ENCODE measurements at places on chromosomes 5 and 9.

GRCh38 chr5:76615759-76616158, 7.4 kb downstream of the F2RL2 start:
- no peaks in the 10 kb centered on the region for H3K27me3 ChIP-seq
- no peaks in the 10 kb centered on the region for H3K4me1 ChIP-seq
- H3K36me3 ChIP-seq, result no peaks in the 10 kb centered on the region

- H3K27ac ChIP-seq, result peak overlapping the region; percentile 94
- peaks cover 35% of the 10 kb centered on the region for H3K4me1 ChIP-seq
- no peak for DNase-seq
- H3K27me3 ChIP-seq, result peaks cover 6% of the 10 kb centered on the region
- H3K36me3 ChIP-seq, result peaks cover 33% of the 10 kb centered on the region
Observed at GRCh38 chr5:168580227-168580508, 1.0 kb upstream of the PANK3 start.

DNA sequence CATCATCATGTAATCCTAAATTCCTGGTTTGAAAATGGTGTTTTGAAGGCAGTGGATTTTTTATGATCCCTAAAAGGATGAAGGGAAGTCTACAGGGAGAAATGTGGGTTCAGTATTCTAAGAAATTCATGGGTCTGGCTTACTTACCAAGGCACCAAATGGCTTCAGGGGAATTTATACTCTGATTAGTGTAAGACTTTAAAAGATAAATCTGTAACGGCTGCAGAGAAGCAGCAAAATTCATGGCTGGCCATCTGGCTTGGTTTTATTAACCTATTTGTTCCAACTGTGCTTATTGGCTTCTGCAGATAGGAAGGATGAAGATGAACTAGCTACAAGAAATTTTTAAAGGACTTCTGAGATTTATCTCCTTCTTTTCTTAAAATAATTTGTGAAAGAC, 222.8 kb downstream of the TENT4A start:
- H3K4me3 ChIP-seq, result no peak overlapping the region
- H3K4me1 ChIP-seq, result no peaks in the 10 kb centered on the region
- no peaks in the 10 kb centered on the region for H3K36me3 ChIP-seq
- DNase-seq, result no peak
- peaks cover 20% of the 10 kb centered on the region for H3K27me3 ChIP-seq

DNA sequence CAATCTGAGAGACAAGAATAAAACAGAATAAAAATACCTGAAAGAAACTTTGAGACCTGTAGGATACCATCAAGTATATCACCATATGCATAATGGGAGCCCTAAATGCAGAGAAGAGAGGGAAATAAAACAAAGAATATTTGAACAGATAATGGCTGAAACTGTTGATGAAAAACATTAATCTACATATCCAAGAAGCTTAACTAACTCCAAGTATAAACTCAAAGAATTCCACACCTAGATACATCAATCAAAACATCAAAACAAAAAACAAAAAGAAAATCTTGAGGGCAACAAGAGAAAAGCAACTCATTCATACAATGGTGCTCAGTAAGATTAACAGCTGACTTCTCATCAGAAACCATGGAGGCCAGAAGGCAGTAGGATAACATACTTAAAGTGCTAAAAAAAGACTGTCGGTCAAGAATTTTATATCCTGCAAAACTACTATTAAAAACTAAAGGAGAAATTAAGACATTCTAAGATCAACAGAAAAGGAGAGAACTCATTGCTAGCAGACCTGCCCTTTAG, 101.6 kb downstream of the FOXD1 start:
- H3K27me3 ChIP-seq, result peaks cover 88% of the 10 kb centered on the region
- no peak overlapping the region for H3K27ac ChIP-seq
- H3K4me3 ChIP-seq, result no peak overlapping the region
- no peak for DNase-seq

DNA sequence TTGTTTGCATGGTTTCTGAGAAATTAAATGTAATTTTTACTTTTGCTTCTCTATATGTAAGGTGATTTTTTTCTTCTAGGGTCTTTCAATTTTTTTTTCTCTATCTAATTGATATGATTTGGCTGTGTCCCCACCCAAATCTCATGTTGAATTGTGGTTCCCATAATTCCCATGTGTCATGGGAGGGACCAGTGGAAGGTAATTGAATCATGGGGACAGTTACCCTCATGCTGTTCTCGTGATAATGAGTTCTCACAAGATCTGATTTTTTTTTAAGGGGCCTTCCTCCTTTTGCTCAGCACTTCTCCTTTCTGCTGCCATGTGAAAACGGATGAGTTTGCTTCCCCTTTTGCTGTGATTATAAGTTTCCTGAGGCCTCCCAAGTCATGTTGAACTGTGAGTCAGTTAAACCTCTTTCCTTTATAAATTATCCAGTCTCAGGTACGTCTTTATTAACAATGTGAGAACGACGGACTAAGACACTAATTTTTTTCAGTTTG, 150.8 kb downstream of the MTRR start:
- no peak overlapping the region for H3K4me3 ChIP-seq
- H3K27ac ChIP-seq, result no peak overlapping the region
- H3K27me3 ChIP-seq, result no peaks in the 10 kb centered on the region
- no peaks in the 10 kb centered on the region for H3K4me1 ChIP-seq
- no peak for DNase-seq

DNA sequence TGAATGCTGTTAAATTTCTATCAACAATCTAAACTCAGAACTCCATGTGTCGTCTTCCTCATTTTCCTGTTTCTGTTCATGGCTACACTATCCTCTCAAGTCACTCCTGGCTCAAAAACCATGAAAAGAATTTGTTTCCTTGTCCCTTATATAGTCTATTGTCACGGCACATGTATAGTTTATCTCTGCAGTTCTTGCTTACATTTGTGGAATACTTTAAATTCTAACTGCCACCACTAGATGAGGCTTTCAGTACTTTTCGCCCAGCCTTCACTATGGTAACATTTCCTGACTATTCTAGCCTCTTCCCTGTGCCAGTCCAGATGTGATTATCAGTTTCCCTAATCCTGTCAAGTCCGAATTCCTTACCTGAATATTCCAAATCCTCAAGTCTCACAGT, 34.6 kb downstream of the PKD2L2 start:
- H3K27ac ChIP-seq, result no peak overlapping the region
- H3K4me3 ChIP-seq, result no peak overlapping the region
- H3K36me3 ChIP-seq, result peaks cover 13% of the 10 kb centered on the region
- DNase-seq, result no peak

DNA sequence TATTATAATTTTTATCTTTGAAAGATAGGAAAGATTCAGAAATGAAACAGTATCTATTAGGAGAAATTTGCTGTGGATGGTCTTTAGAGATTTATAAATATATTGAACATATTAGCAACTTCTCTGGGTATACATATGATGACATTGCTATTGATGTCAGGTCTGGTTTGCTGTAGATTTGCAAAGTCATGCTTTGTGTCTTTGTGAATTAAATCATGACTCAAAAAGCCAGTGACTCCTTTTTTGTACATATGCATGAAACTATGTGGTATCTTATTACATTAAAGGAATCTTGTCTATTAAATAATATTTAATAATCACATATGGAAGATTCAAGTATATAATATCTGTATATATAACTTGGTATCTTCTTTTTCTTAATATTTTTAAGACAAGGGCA, 141.9 kb downstream of the ST8SIA4 start:
- H3K4me3 ChIP-seq, result no peak overlapping the region
- H3K36me3 ChIP-seq, result no peaks in the 10 kb centered on the region
- no peaks in the 10 kb centered on the region for H3K27me3 ChIP-seq
- no peak for DNase-seq

DNA sequence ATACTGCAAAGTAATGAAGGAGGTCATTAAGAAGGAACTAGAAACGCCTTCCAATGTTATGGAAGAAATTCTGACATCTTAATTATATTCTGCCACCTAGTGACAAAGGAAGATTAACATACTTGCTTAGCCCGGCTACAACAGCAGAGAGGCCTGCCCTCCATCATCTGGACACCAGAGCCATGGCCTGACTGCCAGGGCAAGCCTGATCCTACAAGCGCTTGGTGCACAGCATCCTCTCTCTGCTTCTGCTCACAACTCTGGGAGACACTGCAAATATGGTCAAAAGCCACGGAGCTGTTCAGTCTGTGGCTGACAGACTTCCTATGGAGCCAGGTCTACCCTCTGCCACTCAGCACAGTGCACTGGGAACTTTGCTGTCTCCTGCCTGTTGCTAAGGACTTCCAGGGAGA, 87.3 kb upstream of the SLC44A1 start:
- no peaks in the 10 kb centered on the region for H3K4me1 ChIP-seq
- no peaks in the 10 kb centered on the region for H3K27me3 ChIP-seq
- no peaks in the 10 kb centered on the region for H3K36me3 ChIP-seq
- H3K27ac ChIP-seq, result no peak overlapping the region
- DNase-seq, result peak; percentile 28
- H3K4me3 ChIP-seq, result no peak overlapping the region

DNA sequence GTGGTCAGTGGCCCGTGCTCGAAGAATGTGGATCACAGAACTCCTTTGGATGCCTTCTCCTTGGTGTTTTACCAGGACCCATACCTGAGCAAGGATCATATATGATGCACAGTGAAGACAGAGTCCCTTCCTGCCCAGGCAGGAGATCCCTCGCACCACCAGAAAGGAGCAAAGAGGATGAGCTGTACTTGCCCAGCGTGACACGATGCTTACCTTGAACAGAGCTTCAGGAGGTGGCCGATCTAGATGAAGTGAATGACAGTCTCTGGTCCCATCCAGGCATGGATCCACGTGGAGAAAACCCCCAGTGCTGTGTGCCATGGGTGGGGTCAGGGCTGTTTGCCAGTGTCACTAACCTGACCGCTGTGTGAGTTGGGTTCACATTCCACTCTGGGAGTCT, 455.4 kb downstream of the GADD45G start:
- no peak overlapping the region for H3K27ac ChIP-seq
- H3K4me1 ChIP-seq, result no peaks in the 10 kb centered on the region
- H3K36me3 ChIP-seq, result no peaks in the 10 kb centered on the region
- peaks cover 84% of the 10 kb centered on the region for H3K27me3 ChIP-seq
- H3K4me3 ChIP-seq, result no peak overlapping the region
- no peak for DNase-seq

GRCh38 chr9:93154293-93154903, 20.3 kb upstream of the NINJ1 start:
- H3K27ac ChIP-seq, result no peak overlapping the region
- H3K4me3 ChIP-seq, result no peak overlapping the region
- H3K4me1 ChIP-seq, result no peaks in the 10 kb centered on the region
- DNase-seq, result peak; percentile 50
- no peaks in the 10 kb centered on the region for H3K27me3 ChIP-seq

DNA sequence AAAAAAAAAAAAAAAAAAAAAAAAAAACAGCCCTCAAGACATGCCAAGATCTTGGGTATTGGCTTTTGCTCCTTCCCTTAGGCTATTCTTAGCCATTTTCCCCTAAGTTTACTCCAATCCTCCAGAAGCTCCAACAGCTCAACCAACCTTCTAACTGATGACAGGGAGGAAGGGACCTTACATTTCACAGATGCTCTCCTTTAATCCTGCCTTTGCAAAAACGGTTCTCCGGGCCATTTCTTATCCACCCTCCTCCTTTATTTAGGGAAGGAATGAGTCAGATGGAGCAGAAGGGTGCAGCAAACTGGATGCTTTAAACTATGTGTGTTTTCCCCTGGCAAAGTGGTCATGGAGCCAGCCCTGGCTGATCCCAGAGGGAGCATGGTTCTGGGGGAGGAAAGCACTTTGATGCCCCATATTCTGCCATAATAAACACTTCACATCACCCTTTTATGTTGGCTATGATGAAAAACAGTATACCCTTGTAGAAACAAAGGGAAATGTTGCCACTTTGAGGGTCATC, 369.4 kb upstream of the DMAC1 start:
- no peak overlapping the region for H3K27ac ChIP-seq
- no peaks in the 10 kb centered on the region for H3K27me3 ChIP-seq
- H3K36me3 ChIP-seq, result no peaks in the 10 kb centered on the region

DNA sequence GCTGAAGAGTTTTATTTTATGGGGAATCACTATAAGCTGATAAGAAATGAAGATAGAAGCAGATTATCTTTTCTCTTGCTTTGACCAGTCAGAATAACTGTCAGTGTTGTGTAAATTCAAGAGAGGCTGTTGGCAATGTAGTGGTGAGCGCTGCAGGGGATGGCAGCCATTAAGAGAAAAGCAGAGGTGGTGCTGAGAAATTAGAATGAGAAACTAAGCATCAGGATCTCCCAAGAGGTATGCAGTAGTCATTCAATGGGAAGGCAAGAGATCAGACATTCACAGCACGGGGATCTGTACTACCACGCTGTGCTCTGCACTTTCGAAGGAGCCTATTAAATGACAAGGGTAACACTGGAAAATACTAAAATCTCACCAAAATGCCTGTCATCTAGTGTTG, 768.5 kb upstream of the ACO1 start:
- H3K36me3 ChIP-seq, result no peaks in the 10 kb centered on the region
- DNase-seq, result no peak
- no peak overlapping the region for H3K27ac ChIP-seq
- H3K27me3 ChIP-seq, result no peaks in the 10 kb centered on the region

DNA sequence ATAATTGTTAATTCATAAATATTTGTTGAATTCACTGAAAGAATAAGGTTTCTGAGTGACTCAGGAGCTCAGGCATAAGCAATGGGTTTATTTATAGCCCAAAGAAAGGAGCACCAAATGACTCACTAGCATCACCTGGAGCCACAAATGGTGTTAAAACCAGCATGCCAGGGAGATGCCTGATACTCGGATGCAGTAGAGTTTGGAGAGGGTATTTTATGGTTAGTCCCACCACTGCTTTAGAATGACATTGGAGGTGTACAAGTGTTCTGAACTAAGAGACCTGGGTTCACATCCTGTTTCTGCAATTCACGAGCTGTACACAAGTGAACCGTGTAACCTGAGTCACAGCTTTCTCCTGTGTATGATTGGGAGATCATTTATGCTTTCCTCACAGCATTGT, 25.2 kb downstream of the CCL28 start:
- no peak overlapping the region for H3K27ac ChIP-seq
- no peak overlapping the region for H3K4me3 ChIP-seq
- peak; percentile 7 for DNase-seq
- no peaks in the 10 kb centered on the region for H3K4me1 ChIP-seq
- no peaks in the 10 kb centered on the region for H3K36me3 ChIP-seq
- no peaks in the 10 kb centered on the region for H3K27me3 ChIP-seq

DNA sequence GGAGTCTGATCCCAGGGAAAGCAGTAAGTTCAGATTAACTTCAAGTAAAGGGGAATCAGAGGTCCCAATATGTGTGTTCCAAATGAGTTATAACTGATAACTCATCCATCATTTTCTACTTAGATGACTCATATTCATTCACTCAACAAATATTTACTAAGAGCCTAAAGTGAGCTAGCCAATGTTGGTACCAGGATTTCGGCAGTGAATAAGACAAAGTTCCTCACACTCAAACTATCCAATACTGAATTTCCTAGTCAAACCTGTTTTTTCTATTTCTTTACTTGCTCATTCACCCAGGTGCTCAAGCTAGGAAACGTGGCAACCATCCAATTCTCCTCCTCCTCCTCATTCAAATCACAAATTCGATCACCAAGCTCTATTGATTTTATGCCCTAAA, 25.8 kb downstream of the FBXW2 start:
- DNase-seq, result peak; percentile 13
- no peak overlapping the region for H3K4me3 ChIP-seq
- H3K27me3 ChIP-seq, result no peaks in the 10 kb centered on the region
- peak overlapping the region; percentile 2 for H3K27ac ChIP-seq
- H3K4me1 ChIP-seq, result peaks cover 12% of the 10 kb centered on the region
